ENCODE measurements at places on chromosomes 6 and 20.

- no peak for DNase-seq
Observed at GRCh38 chr20:14189794-14190402, 147.5 kb downstream of the FLRT3 start.

- DNase-seq, result no peak
Observed at GRCh38 chr20:51255417-51255816, 232.5 kb upstream of the KCNG1 start.

- no peak for DNase-seq
Observed at GRCh38 chr6:167776906-167777627, 49.6 kb upstream of the AFDN start.

DNA sequence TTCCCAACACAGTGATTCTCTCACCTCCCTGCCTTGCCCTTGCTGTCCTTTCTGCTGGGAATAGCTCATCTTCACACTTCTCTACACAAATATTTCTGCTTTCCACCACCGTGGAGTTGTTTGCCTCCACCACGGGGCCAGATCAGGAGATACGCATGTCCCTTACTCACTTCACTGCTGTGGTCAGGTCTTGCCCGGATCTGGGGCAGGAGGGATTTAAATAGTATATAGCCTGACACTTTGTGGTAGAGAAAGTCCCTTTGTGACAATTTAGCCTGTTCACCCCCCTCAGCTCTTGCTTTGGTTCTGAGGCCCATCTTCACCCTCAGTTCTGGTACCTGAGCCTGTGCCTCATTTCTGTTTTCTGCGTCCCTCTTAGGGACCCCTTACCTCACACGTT is 92.6 kb upstream of the PREP start:
- no peak for DNase-seq

GRCh38 chr20:5464901-5465603 is 148.3 kb upstream of the PROKR2 start:
- DNase-seq, result no peak

- DNase-seq, result no peak
Observed at GRCh38 chr6:64990652-64991304, 716.2 kb downstream of the EYS start.

- DNase-seq, result no peak
Observed at GRCh38 chr6:46440141-46440540, 51.1 kb downstream of the RCAN2 start.

GRCh38 chr6:96834070-96834469 is 3.2 kb downstream of the GPR63 start:
- DNase-seq, result no peak

- DNase-seq, result no peak
Observed at GRCh38 chr20:16639027-16639941, 66.0 kb upstream of the KIF16B start.

GRCh38 chr6:32952817-32953739 is at the start of gene HLA-DMA:
Gene HLA-DMA, minus strand, starts transcription at chr6:32953097. Its CDS starts 61 bp downstream, at chr6:32953036.
- peak; percentile 54 for DNase-seq

DNA sequence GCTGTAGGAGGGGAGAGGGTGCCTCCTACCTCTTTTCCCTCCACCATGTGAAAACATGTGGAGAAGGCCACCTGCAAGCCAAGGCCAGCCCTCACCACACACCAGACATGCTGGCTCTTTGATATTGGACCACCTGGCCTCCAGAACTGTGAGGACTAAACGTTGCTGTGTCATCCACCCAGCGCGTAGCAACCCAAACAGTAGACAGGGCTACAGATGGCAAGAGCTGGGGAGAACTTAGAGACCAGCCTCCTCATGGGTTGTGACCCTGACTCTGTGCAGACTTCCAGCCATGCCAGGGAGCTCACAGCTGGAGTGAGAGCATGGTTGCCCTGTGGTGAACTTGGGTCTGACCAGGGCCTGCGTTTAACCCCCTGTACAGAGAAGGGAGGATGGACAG is 195.9 kb upstream of the CST7 start:
- no peak for DNase-seq

DNA sequence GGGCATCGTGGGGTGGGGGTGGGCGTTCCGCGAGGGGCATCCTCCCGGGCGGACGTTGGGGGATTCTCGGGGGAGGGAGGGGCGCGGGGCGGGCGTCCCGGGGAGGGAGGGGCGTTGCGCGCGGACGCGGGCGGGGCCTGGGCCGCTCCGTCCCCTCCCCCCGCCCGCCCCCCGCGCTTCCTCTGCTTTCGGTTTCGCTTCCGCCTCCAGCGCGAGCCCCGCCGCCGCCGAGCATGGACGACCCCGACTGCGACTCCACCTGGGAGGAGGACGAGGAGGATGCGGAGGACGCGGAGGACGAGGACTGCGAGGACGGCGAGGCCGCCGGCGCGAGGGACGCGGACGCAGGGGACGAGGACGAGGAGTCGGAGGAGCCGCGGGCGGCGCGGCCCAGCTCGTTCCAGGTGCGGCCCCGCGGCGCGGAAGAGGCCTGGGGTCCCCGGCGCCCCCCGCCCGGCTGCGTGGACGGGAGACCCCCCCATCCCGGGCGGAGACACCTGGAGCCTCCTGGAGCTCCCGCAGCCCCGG is at the start of gene OGFR:
OGFR (plus strand) TSS at position 209 of the 528 bp plus-strand sequence; CDS start at position 234, 25 bp downstream.
- peak; percentile 54 for DNase-seq

DNA sequence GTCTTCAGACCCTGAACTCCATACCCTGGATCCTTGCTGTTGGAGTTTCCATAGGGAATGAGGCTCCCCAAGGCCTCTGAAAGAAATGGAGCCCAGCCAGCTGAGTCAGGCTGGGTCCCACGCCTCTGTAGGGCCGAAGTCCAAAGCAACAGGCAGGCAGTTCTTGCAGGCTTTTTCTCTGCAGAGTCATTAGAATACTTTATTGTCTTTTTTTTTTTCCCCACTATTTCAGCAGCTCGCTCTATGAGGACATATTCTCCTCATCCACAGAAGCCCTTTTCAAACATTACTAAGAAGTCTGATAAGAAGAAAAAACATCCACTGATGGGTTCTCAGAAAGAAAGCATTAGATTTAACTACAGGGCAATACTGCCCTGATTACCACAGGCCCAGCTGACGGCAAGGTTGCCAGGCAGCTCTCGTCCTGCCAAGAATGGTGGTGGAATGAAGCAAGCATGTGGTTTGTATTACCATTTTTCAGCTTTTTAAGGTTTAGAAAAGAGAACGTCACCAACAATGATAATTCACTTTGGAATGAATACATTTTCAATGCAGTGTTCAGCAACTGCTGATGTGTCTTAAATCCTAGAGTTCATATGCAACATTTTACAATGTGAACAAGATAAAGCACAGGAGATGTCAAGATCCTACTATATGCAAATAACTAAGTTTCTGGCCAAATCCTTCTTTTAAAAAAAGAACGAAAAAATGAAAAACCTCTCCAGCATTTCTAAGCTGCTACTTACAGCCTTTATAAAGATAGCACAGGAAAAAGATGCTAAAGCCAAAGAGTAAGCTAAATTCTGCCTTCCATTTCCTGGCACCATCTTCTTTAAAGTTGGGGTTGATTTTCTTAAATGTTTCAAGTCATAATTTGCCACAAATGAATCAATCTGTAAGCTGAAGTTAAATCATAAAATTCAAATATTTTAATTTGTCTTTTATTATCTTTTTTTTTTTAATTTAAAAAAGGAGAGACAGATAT is 223.6 kb upstream of the CITED2 start:
- no peak for DNase-seq

GRCh38 chr6:103721923-103722322 is 1137.8 kb downstream of the HACE1 start:
- no peak for DNase-seq

DNA sequence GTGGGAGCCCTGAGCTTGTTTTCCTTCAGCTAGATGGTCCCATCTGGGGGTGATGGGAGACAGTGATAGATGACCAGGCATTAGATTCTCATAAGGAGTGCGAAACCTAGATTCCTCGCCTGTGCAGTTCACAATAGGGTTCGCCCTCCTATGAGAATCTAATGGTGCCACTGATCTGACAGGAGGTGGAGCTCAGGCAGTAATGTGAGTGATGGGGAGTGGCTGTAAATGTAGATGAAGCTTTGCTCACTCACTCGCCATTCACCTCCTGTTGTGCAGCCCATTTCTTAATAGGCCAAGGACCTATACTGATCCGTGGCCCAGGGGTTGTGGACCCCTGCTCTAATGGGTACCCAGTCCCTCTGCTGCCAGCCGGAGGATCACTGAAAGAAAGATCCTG is 20.7 kb upstream of the KCNB1 start:
- no peak for DNase-seq

GRCh38 chr6:5567352-5567751 is 306.0 kb downstream of the FARS2 start:
- no peak for DNase-seq

- DNase-seq, result no peak
Observed at GRCh38 chr6:54601600-54602300, 244.8 kb upstream of the FAM83B start.

DNA sequence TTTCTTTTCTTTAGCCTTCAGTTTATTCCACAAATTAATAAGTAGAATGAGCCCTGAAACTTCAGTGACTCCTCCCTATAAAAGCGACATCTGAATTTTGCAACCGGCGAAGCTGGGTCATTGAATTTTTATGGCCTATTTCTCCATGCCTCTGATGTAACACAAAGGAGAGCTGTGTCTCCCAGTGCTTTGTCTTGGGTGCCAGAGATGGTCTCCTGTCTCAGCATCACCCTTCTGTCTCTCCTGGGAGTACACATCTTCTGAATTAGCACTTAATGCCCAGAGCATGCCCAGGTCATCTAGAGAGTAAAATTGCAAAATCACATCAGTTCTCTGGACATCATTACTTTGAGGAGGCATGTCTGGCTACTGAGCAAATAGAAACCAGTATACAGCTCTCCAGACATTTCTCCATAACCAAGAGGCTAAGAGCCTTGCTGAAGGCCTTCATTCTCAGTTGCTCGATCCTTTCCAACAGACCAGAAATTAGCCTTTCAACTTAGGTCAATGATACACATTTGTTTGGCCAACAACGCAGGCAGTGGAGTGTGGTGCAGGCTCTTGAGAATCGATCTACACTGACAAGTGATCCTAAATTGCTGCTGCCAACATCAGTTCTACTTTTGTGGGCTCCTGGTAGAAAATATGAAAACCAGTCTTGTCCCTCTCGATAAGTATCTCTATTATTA is 176.0 kb upstream of the FOXQ1 start:
- no peak for DNase-seq

GRCh38 chr20:32479012-32479411 is 106.1 kb downstream of the NOL4L start:
- no peak for DNase-seq

DNA sequence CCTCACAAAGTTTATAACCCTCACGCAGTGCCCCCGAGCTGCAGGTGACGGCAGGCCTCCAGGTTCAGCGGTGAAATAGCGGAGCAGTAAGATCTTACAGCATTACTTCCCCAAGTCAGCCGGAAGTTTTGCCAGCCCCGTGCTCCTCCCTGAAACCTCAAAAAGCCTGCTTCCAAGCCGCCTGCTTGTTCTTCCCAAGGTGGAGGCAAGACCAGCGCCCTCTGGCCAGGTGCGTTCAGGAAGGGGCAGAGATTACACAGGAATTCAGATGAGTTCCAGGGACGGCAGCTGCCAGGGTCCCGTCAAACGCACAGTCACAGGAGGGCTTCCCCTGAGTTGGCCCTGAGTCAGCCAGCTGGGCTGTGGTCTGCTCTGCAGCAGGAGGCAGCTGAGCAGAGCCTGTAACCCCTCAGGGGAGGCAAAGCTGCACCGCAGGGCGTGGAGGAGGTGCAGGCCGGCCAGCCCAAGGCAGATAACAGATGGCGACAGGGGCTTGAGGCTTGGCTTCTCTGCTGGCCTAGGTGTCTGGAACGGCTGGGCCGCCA is 124.1 kb upstream of the RPS6KA2 start:
- no peak for DNase-seq

GRCh38 chr6:35072698-35073055 is 68.5 kb downstream of the TCP11 start:
- no peak for DNase-seq

- no peak for DNase-seq
Observed at GRCh38 chr20:37636977-37637376, 56.9 kb upstream of the CTNNBL1 start.

DNA sequence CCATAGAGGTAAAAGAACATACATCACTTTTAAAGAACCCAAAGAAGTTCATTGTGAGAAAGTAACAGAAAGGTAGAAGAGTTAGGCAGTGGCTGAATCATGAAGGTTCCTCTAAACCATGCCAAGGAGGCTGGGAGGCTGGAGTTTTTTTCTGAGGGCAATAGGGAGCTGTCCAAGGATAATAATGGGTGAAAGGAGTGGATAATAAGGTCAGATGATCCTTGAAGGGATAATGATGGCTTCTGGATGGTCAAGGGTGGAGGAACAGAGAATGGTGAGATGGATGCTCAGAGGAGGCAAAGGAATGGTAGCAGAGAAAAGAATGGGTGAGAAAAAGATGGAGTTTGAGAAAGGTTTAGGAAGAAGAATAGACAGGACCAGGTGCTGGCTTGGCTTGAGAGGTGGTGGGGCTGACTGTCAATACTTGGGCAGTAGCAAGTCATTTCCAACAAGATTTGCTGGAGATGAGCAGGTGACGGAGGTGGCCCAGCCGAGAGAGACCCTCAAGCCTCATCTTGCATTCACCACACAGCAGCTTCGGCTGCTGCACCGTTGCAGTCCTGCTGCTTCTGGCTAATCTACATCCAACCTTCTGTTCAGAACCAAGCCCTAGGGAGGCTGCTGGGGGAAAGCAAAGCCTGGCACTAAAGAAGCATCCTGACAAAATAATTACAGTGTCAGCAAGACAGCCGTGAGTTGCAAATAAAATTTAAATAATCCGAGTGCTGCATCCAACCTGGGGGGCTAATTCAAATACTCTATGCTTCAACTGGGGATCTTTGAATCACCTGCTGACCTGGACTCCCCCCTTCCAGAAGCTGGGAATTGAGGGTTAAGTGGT is 131.2 kb upstream of the KCNG1 start:
- DNase-seq, result no peak

GRCh38 chr6:77633471-77633870 is 19.4 kb upstream of the MEI4 start:
- no peak for DNase-seq

GRCh38 chr6:121999456-122000065 is 399.9 kb upstream of the HSF2 start:
- DNase-seq, result no peak

DNA sequence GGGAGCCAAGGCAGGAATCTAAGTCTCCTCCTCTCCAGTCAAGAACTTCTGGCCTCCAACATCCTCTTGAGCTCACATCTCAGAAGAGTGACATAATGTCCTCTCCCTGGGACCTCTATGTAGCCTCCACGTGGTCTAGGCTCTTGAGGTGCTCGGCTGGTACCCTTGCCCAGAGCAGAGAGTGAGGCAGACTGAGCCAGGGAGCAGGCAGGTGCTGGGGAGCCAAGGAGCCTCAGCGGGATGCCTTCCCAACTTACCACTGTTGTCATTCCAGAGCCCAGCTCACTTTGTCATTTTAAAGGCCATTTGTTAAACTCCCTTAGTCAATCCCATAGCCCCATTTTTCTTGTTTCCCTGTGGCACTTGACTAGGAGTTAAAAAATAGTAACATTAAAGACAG is 52.1 kb upstream of the DUSP22 start:
- no peak for DNase-seq

- no peak for DNase-seq
Observed at GRCh38 chr20:11564491-11564890, 353.2 kb upstream of the BTBD3 start.

GRCh38 chr6:100457311-100457990 is 7.3 kb downstream of the SIM1 start:
- no peak for DNase-seq
